ENCODE measurements at places on chromosomes 1 and 21.

DNA sequence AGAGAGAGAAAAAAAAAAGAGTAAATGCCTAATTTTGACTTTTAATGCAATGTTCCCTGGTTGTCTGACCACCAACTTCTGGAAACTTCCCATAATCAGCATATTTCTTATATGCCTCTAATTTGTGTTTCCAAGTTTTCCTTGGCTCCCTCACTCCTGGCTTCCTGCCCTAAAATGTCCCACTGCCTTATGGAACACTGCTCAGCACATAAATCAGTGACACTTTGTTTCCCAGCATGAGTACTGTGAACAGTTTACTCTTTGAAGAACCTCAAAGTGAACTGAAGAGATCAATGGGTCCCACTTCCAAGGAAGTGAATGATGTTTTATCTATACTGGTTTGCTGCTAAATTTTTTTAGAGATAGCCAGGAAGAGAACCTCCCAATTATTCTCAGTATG, 271.3 kb upstream of the PRMT6 start:
- DNase-seq = no peak

DNA sequence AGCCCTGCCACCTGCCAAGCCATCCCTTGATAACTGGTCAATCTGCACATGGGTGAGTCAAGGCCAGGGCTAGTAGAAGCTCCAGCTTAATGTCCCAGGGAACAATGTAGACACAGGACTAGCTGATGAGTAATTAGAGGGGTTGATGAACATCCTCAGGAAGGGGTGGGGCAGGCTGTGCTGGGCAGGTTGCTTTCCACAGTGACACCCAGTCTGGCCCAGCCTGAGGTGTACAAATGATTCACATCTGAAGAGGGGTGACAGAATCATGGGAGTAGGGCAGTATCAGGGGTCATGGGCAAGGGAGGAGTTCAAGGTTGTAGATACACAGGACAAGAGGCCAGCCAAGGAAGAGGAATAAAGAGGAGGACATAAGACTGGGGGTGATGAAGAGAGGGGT, 4.3 kb downstream of the LPAR3 start:
- no peak for DNase-seq

DNA sequence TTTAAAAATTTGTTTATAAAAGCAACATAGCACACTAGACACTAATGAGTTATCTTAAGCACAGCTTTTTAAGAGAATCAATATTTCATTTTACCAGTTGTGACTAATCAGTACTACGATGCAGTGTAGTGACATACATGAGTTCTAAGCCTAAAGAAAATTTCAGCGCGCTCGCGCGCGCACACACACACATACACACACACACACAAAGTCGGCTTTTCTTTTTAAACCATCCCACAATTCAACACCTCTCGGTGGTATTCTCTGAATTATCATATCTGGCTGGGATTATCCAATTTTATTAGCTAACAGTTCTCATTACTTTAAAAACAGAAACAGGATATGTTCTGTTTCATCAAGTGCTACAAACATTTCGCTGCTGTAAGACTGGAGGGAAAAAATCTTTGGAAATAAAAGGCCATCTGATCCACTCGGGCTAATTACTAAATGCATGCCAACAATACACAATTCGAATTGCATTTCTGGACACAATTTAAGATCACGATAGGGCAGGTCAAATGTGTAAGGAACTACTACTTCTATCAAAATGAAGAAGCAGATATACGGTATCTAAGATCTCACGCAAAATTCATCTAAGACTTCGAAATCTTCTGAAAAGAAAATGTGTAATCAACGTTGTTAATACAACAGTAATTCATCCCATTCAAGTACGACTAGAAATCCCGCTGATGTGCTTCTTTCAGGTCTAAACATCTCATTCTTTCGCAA, 1.2 kb downstream of the TUT4 start:
- peak; percentile 23 for DNase-seq

GRCh38 chr1:8670371-8670818, 147.0 kb downstream of the RERE start:
- DNase-seq = no peak

GRCh38 chr1:2496087-2496622, 20.1 kb downstream of the PLCH2 start:
- DNase-seq = no peak

All from stimulated activated CD4-positive, alpha-beta T cell treated with anti-CD3 and anti-CD28 coated beads, Interleukin-2, amount 100 ng/mL, for 48 hours (primary cell).